Activated CD8-positive, alpha-beta memory T cell treated with anti-CD3 and anti-CD28 coated beads for 4 hours (primary cell): ENCODE measurements at places on chromosomes 4 and X.

- no peak for DNase-seq
These were observed 170.5 kb downstream of the SLC39A8 start for GRCh38 chr4:102174719-102175189.

DNA sequence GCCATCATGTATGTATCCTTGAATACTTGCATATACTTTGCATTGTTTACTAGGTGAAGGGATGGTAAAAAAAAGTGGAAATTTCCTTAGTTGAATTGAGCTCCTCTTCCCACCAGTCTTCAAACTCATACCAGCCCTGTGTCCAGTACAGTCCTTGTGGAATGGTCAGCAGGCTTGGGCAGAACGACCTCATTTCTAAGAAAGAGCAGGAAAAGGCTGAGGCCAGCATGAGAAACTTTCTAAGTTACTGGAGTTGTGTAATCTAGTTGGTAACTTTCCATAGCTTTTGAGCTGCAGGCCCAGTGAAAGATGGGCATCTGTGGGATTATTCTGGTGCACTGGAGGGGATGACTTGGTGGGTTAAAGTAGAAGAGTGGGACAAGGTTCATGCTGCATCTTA, 87.6 kb downstream of the DCUN1D4 start:
- DNase-seq, result no peak

GRCh38 chrX:131938749-131939148, 84.4 kb upstream of the STK26 start:
- DNase-seq, result no peak

GRCh38 chr4:86280246-86280645, 79.6 kb downstream of the MAPK10 start:
- DNase-seq, result no peak

- no peak for DNase-seq
These were observed 480.7 kb downstream of the GRXCR1 start for GRCh38 chr4:43373201-43373600.

- DNase-seq, result no peak
These were observed 80.2 kb upstream of the CDX4 start for GRCh38 chrX:73366696-73367095.

DNA sequence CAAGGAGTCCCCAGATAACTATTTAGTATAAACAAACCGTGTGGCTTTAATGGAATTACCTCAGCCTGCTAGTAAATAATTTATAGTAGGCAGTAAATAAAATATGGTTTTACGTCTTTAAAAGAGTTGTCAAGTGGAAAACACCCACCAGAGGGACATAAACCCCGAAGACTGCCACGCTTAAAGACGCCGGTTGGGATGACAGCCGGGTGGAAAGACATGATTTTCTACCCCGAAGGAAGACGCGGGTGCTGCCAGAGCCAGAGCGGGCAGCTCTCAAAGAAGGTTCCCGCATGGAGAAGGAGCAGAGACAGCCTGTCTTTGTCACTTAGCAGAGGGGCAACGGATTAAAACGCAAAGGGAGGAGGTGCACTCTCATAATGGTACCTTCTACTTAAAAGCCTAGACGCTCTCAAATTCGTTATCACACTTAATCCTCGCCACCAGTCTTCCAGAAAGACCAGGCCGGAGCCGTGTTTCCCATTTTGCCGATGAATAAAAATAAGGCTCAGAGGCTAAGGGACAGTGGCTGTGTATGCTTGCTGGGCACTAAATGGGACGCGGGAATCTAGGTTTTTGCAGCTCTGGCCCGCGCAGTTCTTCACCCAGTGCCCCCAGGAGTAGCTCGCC, 140.5 kb upstream of the ZIC3 start:
- DNase-seq, result no peak

- DNase-seq, result no peak
These were observed 125.9 kb upstream of the PJA1 start for GRCh38 chrX:69291116-69291515.

- no peak for DNase-seq
These were observed 122.6 kb upstream of the BMPR1B start for GRCh38 chr4:94635177-94635576.

DNA sequence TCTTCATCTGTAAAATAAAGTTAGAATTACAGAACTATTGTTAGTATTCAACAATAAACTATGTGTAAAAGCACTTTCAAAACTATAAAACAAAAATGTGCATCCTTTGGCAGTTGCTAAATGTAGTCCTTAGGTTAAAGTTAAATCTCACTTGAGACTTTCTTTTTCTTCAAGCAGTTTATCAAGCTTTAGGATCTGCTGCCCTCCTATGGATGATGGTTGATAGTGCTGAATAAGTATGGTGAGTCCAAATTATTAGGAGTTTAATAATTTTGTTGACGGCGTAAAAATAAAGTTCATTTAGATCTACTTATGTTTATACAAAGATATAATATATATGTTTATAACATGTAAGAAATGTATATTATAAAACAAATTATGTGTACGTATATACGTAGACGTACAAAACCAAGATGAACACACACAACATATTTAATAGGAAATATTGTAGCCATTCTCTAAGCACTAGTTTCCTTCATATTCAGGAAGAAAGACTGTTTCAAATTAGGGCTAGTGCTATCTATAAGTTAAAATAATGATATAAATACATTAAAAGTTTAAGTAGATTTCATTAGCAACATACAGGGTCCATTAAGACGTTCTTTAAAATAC, 22.3 kb downstream of the UGT2A2 start:
- no peak for DNase-seq

DNA sequence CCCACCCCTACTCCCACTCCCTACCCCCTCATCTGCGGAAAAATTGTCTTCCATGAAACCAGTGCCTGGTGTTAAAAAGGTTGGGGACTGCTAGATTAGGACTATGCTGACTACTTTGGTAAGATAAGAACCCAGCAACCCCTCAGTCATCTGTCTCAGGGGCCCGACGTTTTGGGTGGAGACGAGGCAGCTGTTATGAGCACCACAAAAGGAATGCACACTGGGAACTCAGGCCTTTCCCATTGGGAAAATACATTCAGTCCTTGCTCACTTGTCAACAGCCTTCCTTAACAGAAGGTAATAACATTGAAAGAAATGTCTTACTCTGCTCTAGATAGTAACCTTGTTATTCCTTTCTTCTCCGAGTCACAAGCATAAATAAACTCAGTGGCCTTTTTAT, 310.8 kb downstream of the AFF2 start:
- no peak for DNase-seq

DNA sequence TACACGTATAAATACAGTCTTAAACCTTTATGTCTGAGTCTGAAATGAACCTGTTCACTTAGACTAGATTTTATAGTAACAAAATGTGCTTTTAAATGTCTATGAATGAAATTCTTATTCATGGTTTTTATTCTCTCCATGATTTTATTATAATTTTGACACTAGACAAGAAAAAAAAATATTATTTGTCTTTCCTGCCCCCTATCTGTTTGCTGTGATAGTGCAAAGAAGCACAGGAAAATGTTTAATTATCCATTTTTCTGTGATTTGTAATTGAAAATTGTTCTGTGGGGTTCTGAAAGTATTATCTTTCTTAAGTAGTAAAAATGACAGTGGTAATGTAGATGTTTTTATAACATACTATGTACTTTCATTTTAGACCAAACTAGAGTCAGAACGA, 52.0 kb downstream of the INTS6L start:
- DNase-seq, result no peak

DNA sequence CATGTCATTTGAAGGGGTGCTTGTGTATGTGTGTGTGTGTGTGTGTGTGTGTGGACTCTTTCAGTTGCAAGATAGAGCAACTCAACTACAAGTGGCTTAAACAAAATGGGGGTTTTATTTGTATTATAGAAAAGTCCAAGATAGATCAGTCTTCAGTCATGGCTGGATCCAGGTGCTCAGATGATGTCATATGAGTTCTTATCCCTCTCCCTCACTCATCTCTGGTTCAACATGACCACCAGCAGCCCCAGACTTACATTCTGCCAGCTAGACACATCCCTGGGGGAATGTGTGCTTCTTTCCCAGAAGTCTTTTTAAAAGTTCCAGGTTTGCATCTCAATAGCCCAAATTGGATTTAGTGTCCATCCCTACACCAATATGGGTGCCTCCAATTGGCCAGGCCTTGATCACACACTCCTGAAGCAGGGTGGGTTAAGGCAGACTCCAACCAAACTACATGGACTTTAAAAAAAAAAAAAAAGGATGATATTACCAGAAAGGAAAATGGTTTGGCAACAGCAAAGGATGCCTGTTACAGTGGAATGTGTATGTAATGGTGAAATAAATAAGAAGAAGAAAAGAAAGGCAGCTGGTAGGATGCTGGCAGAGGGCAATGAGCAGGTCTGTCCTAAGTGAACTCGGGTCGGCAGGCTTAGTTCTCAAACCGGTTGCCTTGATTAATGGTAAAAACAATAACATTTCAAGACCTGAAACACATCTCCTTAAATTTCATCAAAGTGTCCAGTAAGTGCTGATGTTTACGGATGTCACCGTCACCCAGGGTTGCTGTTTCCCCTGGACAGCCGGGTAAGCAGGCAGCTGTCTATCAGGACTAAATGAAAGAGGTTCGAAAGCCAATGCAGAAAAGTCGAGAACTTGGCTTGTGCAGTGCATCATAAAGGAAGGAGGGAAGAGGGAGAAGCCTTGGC, 107.7 kb downstream of the SMIM20 start:
- no peak for DNase-seq

DNA sequence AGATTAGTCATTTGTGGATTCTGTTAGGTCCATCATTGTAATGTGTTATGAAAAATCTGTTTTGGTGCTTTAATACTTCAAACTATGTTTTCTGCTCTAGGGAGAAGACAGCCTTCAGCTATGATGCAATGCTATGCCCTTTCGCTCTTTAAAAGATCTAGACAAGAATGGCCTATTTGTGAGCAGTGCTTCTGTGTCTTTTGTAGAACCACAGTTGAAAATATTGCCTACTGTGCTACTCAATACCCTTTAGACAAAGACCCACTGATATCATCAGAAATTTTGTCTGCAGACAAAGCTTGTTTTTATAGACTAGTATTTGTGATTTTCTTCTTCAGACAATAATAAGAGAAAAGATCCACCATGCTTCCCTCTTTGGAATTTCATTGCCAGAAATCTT, 44.6 kb upstream of the SLITRK2 start:
- no peak for DNase-seq

GRCh38 chr4:163382178-163382869, 38.6 kb downstream of the NPY5R start:
- DNase-seq, result no peak
